ENCODE measurements at places on chromosomes 3 and 15.

GRCh38 chr3:71725271-71725991, at the start of gene EIF4E3:
EIF4E3 (minus strand) TSS chr3:71725402; CDS start chr3:71725367, 35 bp downstream.
- H3K4me3 ChIP-seq, result peak within 1 kb of the TSS; percentile 83
- no peak within 1 kb of the TSS for H3K27ac ChIP-seq
- peak; percentile 45 for DNase-seq
- peaks cover 2% of the 10 kb centered on the region for H3K4me1 ChIP-seq

DNA sequence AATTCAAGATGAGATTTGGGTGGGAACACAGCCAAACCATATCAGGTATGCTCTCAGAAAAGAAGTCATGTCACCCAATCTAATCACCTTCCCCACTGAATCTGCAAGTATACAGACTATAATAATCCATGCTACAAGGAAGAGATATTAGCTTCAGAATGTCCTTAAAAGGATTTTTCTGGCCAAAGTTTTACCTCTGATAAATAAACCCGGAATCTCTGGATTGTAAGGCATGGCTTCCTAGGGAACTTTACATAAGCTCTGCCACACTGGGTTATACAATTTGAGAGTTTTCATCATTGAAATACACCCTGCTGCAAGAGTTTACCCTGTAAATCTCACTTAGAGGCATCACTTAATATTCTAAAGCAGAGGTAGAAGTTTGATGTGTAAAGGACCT, 330.5 kb upstream of the KCNMB2 start:
- DNase-seq, result no peak
- H3K27me3 ChIP-seq, result no peaks in the 10 kb centered on the region
- peaks cover 8% of the 10 kb centered on the region for H3K4me1 ChIP-seq

DNA sequence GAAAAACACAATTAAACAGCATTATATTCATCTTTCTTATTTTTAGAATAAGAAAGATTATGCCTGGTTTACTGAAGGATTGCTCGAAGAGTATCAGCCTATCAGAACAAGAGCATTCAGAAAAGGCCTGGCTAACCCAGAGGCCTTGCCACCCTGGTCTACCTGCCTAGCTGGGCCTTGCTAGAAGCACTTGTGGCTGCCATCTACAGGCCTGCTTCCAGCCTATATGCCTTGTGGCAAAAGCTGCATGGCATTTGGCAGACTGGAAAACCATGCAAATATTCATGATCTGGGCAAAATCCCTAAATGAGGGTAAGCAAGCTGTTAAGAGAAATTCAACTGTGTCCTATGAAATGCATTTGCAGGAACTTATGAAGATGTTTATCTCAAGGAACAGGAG, 9.3 kb upstream of the ATP13A4 start:
- H3K4me3 ChIP-seq, result no peak overlapping the region
- no peak for DNase-seq
- no peaks in the 10 kb centered on the region for H3K36me3 ChIP-seq

DNA sequence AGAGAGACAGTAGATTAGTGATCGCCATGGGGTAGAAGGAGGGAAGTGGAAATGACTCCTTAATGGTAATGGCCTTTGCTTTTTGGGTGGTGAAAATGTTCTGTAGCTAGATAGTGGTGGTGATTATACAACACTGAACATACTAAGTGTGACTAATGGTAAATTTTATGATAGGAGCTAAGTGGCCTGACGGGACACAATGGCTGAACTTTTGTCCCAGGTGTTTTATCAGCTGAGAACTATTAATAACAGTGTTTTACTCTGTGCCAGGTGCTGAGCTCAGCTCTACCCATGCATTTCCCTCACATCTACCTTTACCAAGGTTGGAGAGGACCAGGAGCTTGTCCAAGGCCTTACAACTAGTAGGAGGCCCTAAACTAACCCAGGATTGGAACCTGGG, 66.8 kb downstream of the TRIM71 start:
- no peaks in the 10 kb centered on the region for H3K27me3 ChIP-seq
- no peak overlapping the region for H3K27ac ChIP-seq
- H3K4me1 ChIP-seq, result peaks cover 5% of the 10 kb centered on the region
- H3K36me3 ChIP-seq, result peaks cover 99% of the 10 kb centered on the region
- H3K4me3 ChIP-seq, result no peak overlapping the region

- H3K36me3 ChIP-seq, result no peaks in the 10 kb centered on the region
- no peak overlapping the region for H3K27ac ChIP-seq
- no peak for DNase-seq
- no peak overlapping the region for H3K4me3 ChIP-seq
Observed at GRCh38 chr15:25739687-25740121, 123.4 kb downstream of the ATP10A start.

GRCh38 chr3:184350618-184351017, 10.8 kb downstream of the CLCN2 start:
- peaks cover 10% of the 10 kb centered on the region for H3K4me1 ChIP-seq
- H3K4me3 ChIP-seq, result no peak overlapping the region
- H3K36me3 ChIP-seq, result peaks cover 83% of the 10 kb centered on the region
- no peak overlapping the region for H3K27ac ChIP-seq
- H3K27me3 ChIP-seq, result no peaks in the 10 kb centered on the region
- no peak for DNase-seq

DNA sequence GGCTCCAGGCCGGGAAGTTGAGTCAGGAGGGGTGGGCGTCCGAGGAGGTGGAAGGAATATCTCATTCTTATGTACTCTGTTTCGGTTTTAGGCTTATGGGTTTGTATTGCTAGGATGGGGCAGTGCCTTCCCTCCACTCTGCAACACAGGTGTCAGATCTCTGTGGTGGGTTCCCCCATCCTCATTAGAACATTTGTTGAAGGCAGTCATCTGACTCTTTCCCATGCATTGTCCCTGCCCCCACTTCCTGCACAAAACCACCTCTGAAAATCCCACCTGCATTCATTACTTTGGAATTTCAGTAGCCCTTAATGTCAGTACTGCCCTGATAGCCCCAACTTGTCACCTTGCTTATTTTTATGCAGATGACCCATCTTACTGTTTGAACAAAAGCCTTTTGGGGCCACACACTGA, 29.5 kb downstream of the GYG1 start:
- peak overlapping the region; percentile 30 for H3K27ac ChIP-seq
- H3K4me3 ChIP-seq, result no peak overlapping the region
- no peak for DNase-seq
- no peaks in the 10 kb centered on the region for H3K27me3 ChIP-seq
- H3K4me1 ChIP-seq, result no peaks in the 10 kb centered on the region
- H3K36me3 ChIP-seq, result no peaks in the 10 kb centered on the region

DNA sequence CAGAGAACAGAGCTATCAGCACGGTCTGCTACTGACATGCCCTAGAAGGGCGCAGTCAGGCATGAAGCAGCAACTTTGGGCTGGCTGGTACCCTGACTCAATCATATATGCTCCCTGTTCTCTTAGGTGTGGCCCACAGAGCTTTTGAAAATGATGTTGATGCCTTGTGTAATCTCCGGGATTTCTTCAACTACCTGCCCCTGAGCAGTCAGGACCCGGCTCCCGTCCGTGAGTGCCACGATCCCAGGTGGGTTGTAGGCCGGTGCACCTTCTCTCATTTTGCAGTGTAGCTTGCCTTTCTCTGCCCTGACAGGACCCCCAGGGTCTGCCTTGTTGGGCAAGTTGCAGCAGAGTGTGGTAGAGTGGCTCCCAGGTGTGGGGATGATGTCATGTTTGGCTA, 47.7 kb downstream of the PCCB start:
- peaks cover 3% of the 10 kb centered on the region for H3K27me3 ChIP-seq
- no peak overlapping the region for H3K4me3 ChIP-seq
- no peaks in the 10 kb centered on the region for H3K4me1 ChIP-seq
- DNase-seq, result no peak
- no peak overlapping the region for H3K27ac ChIP-seq
- H3K36me3 ChIP-seq, result peaks cover 81% of the 10 kb centered on the region

DNA sequence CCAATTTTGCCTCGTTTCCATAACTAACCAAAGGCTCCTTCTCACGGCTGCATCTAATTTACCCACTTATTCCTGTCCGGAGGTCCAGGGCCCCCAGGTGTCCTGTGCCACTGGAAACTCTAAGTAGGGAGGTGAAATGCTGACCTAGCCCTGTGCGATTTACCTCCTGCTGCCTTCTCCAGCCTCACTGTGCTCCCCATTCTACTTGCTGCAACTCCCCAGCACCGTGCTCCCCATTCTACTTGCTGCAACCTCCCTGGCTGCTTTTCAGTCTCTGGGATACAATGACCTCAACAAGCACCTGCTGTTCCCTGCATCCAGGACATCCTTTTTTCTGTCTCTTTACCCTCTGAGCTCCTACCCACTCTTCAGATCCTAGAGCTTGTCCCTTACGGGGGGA, 254.7 kb upstream of the PROK2 start:
- DNase-seq, result no peak
- H3K4me3 ChIP-seq, result no peak overlapping the region
- H3K27me3 ChIP-seq, result no peaks in the 10 kb centered on the region
- H3K27ac ChIP-seq, result no peak overlapping the region
- no peaks in the 10 kb centered on the region for H3K36me3 ChIP-seq
- H3K4me1 ChIP-seq, result peaks cover 1% of the 10 kb centered on the region

GRCh38 chr3:197062446-197062845, 32.8 kb upstream of the MELTF start:
- H3K4me3 ChIP-seq, result no peak overlapping the region
- no peaks in the 10 kb centered on the region for H3K4me1 ChIP-seq
- no peak overlapping the region for H3K27ac ChIP-seq
- H3K27me3 ChIP-seq, result no peaks in the 10 kb centered on the region
- DNase-seq, result no peak

- no peak overlapping the region for H3K4me3 ChIP-seq
- no peak overlapping the region for H3K27ac ChIP-seq
- H3K36me3 ChIP-seq, result no peaks in the 10 kb centered on the region
- no peaks in the 10 kb centered on the region for H3K4me1 ChIP-seq
- H3K27me3 ChIP-seq, result no peaks in the 10 kb centered on the region
- DNase-seq, result no peak
Observed at GRCh38 chr3:10722911-10723310, 93.1 kb upstream of the SLC6A11 start.

DNA sequence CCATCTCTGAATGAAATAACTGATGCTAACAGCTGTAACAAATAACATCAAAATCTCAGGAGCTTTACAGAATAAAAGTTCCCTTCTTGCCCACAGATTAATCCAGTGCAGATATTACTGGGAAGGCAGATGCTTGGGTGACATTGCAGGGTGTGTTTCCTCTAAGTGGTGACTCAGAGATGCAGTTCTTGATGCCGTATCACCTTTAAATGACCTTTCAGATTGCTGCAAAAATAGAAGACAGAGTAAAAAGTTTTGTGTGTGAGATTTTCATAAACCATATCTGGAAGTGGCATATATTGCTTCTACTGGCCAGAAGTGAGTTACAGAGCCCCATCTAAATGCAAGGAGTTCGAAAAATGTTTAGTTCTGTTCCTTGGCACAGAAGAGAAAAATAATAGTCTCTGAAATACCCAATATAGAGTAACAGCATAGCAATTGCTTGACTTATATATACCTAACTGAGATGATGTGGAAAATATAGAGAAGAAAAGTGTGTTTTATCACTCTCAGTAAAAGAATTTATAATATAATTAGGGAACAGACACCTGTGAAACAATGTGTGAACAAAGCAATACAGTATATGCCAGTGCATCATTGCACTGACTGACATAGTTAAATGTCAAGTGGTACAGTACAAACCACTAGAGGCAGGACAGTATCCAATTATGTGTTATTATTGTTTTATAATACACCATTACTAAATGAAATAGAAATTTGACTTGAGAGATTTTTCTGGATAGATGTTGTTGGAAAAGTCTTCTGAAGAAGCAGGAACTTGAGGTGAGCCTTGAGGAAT, 430.7 kb upstream of the CBLB start:
- no peak for DNase-seq
- H3K27ac ChIP-seq, result no peak overlapping the region
- H3K27me3 ChIP-seq, result no peaks in the 10 kb centered on the region

DNA sequence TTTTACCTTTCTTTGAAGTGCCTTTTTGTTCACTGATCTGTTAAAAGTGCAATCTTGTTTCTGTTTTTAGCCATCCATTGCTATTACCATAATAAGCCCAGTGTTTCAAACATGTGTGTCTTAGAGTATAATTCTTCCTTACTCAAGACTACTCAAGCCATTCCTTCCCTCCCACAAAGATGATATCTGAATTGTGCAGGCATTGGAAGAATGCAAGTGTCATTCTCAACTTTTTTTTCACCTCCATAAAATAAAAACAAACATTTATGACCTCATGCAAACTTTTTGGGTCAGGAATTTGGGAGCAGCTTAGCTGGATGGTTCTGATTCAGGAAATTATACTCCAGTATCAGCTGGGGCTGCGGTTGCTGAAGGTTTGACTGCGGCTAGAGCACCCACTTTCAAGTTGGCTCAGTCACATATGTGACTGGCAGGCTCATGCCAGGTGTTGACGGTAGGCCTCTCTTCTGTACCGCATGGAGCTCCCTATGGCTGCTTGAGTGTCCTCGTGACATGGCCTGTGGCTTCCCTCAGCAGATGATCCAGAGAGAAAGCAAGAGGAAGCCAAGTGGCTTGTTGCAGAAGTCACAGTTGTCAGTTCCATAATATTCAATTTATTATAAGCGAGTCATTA, 490.8 kb downstream of the CNTN4 start:
- DNase-seq, result no peak
- H3K36me3 ChIP-seq, result no peaks in the 10 kb centered on the region
- no peaks in the 10 kb centered on the region for H3K27me3 ChIP-seq
- no peak overlapping the region for H3K27ac ChIP-seq
- no peak overlapping the region for H3K4me3 ChIP-seq

DNA sequence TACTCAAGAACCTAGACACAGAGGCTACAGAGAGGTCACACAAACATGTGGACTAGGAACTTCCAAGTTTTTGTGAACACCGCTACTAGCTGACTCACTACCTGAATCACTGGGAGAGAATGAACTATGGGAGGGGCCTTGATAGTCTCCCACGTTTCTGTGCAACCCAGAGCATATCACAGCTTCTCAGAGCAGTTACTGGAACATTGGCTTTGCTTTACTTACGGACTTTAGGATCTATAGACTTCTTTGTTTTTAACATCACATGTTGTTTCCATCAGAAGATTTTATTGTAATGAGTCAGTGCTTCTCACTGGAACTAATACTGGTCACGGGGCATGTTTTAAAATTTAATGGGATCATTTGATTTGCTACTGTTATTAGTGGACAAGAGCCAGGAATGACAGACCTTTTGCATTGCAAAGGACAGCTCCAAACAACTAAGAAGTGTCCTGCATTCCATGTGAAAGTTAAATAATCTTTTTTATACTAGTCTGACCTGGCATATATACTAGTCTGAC, 35.6 kb downstream of the RTP4 start:
- no peak overlapping the region for H3K4me3 ChIP-seq
- no peaks in the 10 kb centered on the region for H3K36me3 ChIP-seq
- DNase-seq, result no peak
- no peaks in the 10 kb centered on the region for H3K27me3 ChIP-seq

- DNase-seq, result no peak
- H3K4me1 ChIP-seq, result peaks cover 5% of the 10 kb centered on the region
- H3K27ac ChIP-seq, result no peak overlapping the region
- H3K27me3 ChIP-seq, result no peaks in the 10 kb centered on the region
Observed at GRCh38 chr3:123870033-123870432, 14.1 kb downstream of the MYLK start.
